ENCODE measurements at places on chromosomes 2 and 18.

GRCh38 chr2:74767618-74768017 is 66.3 kb upstream of the HK2 start:
- no peak for DNase-seq

GRCh38 chr2:99537910-99538485 is 48.2 kb upstream of the REV1 start:
- no peak for DNase-seq

GRCh38 chr2:240953426-240954410 is 44.7 kb upstream of the SNED1 start:
- no peak for DNase-seq

DNA sequence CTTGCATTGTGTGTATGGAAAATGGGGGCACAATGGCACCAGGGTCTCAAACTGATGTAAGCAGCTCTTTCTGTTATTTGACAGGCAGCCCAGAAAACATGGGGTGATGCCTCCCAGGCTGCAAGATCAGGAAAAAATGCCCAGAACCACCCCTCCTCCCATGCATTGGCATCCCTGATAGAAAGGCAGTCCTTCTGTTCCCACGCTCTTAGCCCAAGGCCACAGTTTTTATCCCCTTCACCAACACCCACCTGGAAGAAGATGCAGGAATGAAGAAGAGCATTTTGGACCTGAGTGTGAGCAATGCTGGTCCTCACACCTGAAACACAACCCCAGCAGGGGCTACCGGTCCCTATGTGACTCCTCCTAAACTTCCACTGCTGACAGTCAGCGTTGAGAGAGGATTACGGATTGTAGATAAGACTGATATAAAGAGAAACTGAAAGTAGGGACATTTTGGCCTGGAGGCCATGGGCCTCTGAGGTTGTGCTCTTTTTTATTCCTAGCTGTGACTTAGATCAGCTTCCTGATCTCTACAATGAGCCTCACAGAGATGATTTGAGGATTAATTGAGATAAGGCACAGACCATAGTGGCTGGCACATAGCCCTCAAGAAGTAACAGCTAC is 386.0 kb upstream of the ATP5MC3 start:
- DNase-seq: no peak

DNA sequence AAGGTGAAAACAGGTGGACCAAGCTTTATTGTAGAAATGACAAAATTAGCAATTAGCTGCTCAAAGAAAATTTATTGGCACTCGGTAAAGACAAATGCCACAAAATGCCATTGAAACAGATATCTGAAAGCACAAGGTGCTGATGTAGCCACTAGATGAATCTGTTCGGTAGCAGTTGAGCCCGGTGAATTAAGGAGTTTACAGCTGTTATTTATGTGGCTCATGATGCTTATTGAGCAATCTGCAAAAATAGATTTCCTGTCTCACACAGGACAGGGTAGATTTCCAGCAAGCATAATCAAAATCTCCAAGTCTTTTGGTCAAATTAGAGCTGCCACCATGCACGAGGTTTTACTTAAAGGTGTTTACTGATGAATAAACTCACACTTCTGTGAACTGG is 182.2 kb downstream of the PPP1R1C start:
- DNase-seq: no peak

DNA sequence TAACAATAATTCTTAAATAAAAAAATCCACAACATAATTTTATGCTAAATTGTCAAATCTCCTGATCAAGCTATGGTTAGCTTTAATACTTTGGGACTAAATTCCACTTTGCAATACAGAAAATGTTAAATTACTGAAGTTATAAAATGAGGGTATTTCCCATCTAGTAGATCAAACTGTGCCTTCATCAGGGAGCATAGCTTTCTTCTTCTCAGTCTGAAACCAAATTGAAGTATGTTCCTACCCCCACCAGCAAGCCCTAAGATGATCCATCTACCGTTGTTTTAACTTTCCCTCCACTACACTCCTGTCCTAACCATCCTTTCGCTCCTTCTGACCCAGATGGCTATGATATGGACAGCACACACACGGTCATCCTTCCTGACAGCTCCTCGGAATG is 24.4 kb upstream of the STK17B start:
- DNase-seq: no peak

DNA sequence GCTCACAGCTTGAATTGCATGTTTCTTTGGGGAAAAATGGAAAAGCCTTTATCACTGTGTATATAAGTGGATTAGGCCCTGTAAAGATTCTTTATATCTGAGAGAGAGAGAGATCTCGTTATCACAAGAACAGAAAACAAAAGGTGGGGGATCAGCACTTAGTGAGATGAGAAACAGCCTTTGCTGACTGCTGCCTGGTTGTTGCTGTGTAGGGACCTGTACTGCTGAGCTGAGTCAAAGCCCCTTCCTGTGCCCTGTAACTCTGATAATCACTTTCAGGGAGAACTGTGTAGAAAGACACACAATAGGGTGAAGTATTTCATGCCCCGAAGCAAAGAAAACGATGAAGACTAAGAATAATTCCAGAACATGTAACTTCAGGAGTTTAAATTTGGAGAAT is 30.6 kb upstream of the FAM237A start:
- no peak for DNase-seq

DNA sequence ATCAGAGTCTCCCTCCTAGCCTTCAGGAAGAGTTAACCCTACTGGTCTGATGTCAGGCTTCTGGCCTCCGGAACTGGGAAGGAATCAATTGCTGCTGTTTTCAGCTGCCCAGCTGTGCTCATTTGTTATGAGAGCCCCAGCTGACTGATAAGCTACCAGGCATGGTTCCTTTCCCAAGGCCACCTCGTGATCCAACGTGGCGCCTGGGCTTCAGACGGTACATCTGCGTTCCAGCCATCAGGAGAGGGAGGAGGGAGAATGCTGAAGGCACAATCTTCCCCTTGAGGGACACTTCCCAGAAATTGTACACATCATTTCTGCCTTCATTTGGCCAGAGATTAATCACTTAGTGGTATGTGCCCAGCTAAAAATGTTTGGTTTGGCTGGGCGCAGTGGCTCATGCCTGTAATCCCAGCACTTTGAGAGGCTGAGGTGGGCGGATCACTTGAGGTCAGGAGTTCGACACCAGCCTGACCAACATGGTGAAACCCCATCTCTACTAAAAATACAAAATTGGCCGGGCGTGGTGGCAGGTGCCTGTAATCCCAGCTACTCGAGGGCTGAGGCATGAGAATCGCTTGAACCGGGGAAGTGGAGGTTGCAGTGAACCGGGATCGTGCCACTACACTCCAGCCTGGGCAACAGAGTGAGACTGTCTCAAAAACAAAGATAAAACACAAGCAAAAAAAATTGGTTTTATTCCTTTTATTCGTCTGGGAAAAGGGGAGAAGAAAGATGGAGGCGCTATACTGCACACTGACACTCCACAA is 10.5 kb upstream of the ARMC9 start:
- no peak for DNase-seq

GRCh38 chr2:151651274-151651673 is 83.0 kb downstream of the NEB start:
- no peak for DNase-seq

- DNase-seq: no peak
Observed at GRCh38 chr2:98771721-98772524, 41.0 kb upstream of the MGAT4A start.

DNA sequence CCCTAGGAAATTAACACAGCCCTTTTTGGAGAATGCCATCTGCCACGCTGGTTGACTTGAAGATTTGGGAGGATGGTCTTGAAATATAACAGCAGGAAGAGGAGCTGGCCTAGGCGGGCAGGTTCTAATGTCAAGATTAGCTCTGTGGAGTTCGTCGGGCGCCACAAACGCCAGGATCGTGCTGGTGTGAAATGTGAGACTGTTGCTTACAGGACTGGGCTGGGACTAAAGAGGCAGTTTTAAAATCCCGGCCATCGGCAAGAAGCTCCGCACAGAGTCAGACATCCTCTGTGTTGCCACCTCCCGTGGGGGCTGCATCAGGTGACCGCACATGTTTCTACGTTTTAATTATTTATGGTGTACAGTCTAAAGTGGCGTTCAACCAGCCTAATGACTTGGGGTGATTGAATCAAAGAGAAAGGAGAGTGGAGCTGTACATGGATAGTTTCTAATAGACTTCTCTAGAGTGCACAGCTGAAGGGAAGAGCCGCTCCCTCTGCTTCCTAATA is 99.4 kb upstream of the BCL11A start:
- no peak for DNase-seq

DNA sequence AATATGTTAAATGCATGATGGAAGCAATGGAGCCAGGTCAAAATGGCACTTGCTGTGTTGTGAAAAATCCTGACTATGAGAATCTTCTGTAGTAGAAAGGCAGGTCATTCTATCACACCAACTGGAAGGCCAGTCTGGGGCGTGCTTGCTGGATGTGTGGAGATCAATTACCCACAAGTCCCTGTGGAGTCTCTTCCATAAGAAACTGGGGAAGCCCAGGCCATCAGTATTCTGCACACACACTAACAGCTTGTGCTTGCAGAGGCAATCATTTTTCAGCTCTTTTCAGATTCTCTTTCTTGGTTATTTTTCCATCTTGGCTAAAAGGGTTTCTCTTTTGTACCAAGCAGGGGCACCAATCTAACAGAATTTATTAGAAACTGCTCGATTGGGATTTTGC is 190.8 kb downstream of the SLC8A1 start:
- no peak for DNase-seq

DNA sequence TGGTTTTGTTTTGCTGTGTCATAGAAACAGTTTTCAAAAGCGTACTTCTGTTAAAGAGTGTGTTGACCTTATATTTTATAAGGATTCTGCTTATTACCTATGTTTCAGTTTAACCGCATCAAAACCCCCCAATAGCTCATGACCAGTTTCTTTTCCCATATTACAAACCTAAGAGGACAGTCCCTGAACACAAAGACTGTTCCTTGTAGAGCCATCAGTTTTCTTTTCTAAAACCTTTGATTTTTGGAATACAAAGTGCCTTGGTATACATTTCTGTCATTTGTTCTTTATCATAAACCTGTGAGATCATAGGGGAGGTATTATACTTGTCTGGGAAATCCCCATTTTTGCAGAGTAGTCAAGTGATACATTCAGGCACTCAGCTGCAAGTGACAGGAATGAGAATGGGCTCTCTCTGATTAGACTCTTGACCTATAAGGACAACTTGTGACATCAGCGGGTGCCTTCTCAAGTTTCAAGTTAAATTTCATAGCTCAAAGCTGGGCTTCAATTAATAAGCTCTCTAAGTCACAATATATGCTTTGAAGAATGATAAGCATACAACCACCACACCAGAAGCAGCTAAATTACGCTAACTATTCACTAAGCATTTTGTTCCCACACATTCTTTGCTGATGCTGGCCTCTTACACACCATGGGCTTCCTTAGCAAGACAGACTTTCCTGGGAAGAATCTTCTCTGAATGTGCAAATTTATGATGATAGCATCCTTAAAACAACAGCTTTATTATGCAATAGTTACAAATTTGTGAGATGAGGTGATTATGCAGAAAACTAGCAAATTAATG is 97.5 kb upstream of the CD302 start:
- no peak for DNase-seq

GRCh38 chr2:27088634-27089033 is 2.1 kb downstream of the KHK start:
- DNase-seq: no peak

DNA sequence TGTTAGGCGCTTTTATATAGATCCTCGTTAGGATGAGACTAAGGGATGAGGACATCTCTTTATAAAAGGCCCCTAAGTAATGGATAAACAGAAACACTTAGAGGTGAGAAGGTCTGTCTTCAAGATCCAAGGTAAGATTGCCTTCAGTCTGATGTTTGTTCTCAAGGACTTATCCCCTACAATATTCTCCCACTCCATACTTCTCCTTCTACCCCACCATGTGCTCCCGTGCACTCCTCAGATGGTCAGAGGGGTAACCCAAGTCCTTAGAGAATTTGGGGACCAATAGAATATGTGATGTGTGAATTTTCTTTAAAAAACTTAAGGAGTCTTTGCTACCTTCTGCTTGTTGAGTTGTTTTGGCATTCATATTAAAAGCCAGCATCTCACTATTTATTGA is 23.1 kb downstream of the FOSL2 start:
- DNase-seq: no peak

- DNase-seq: no peak
Observed at GRCh38 chr2:220469201-220469600, 841.8 kb downstream of the SLC4A3 start.

DNA sequence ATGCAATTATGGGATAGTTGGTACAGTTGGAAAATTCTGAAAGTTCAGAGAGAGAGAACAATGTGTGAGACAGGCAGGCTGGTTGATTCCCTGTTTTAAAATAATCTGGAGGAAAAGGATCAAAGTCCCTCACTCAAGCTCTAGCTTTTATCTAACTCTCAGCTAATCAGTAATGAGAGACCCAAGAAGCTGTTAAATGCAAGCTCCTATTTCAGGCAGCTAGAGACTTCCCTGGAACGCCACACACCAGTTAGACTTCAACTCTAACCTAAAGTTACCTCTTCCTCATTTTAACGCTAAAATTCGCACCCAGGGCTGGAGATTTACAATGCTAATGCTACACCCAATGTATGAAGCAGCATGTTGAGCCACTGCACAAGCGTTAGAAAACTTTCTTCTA is 243.1 kb downstream of the EN1 start:
- DNase-seq: no peak

DNA sequence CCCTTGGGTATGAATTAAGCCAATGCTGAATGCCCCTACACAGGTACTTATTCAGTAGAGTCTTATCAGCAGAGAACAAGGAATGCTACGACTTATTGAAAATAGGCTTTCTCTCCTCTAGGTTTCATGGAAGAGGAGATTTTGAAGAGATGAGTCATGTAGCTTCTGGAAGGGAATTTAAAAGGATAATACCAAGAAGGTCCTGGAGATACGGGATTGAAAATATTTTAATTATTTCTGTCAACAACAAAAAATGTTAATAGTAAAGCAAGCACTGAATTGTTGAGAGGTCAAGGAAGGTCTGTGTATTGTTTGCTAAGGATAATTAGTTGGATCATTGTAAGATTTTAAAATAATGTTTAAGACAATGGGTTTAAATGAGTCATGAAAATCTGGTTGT is 293.0 kb upstream of the SPHKAP start:
- no peak for DNase-seq

GRCh38 chr2:209549589-209549988 is 125.7 kb downstream of the MAP2 start:
- DNase-seq: no peak

- no peak for DNase-seq
Observed at GRCh38 chr2:138086576-138086975, 122.3 kb downstream of the HNMT start.

DNA sequence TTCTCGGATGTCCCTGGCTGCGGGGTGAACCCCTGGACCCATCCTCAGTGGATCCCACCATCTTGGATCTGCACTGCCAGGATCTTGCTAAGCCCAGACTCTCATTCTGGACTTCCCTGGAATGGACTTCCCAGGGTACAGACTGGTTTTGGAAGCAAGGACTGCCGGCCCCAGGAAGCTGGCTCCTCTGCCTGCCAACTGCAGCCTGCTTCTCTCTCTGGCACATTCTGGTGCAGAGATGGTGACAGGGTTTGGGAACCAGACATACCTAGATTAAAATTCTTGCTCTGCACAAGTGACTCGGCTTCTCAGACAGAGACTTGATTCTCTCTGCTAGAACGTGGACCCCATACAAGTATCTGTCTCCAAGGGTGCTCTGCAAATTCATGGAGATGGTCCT is 29.4 kb downstream of the ACKR3 start:
- no peak for DNase-seq
